Panc1 (cell line): ENCODE measurements at places on chromosomes 13 and 19.

DNA sequence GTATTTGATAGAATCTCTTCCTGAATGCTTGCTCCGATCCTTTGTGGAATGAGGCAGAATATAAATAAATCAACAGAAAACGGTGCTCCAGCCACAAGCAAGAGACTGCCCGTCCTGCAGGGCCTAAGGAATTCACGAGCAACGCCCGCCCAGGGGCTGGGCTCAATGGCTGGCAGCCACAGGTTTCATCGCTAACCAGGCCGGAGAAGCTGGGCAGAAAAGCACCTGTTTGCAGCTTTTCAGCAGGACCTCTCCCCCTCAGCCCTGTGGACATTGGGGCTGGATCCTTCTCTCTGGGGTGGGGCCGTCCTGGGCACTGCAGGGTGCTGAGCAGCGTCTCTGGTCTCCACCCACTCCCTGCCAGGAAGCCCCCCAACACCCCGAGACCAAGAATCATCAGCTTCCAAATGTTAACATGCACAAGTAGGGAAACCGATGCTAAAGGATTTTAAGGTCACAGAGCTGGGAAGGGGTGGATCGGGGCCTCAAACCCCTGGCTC lies 102.5 kb downstream of the GADD45B start:
- DNase-seq = peak; percentile 12

DNA sequence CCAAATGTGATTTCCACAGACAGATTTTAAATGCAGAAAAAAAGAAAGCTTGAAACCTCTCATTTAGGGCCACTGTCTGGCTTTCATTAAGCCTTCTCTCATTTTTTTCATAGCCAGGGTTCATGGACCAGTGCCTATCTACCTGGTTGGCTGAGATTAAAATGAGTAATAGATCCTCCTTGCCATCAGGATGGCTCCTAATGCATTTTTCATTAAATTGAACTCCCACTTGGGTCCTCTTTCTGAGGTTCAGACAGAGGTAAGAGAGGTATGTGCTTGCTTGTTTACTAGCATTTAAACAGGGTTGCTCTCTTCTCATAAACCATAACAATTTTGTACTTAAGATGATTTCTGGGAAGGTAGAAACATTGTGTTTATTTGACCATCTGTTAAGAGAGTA lies 473.0 kb downstream of the TBC1D4 start:
- DNase-seq = no peak

GRCh38 chr19:14502334-14503092 lies 6.6 kb upstream of the GIPC1 start:
- DNase-seq = no peak

- no peak for DNase-seq
These were observed 559 bp upstream of the RPL21 start for GRCh38 chr13:27250833-27251165.

GRCh38 chr19:48510421-48511268 lies 990 bp downstream of the LMTK3 start:
- no peak for DNase-seq

DNA sequence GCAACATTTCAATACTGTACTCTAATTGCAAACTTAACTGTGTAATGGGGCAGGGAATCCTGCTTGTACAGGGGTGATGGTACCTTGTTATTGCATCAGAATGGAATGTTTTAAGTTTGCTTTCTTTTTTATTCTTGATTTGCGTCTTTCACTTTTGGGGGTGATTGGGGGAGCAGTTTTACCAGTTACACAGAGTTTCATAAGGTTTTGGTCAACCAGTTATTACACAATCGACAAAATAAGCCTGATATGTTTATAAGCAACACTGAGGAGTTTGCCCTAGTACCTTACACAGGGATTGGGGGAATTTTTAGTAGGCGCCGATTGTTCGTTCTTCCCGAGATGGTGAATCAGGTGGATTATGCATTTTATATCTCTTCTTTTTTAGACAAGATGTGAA lies 2.7 kb downstream of the KLF5 start:
- no peak for DNase-seq

GRCh38 chr19:48556163-48556562 lies 4.2 kb downstream of the SULT2B1 start:
- DNase-seq = no peak

GRCh38 chr19:42216653-42217519 lies 591 bp downstream of the DEDD2 start:
- DNase-seq = no peak
